ENCODE measurements at places on chromosomes 4 and X. TPM values are rescaled to one million over a fixed set of nuclear protein-coding genes. Genes with fewer than 3 reads are reported as not detected.

RPS6KA3 gene
- 55.4 TPM for total RNA-seq

ABCE1 gene
- 47.4 TPM for total RNA-seq

HS6ST2 gene
- 0.31 TPM for total RNA-seq

CPE gene
- 226 TPM for total RNA-seq

HTRA3 gene
- total RNA-seq = 55.6 TPM

GLUD2 gene
- total RNA-seq = 1.2 TPM

PCDH19 gene
- 1.7 TPM for total RNA-seq

PCYT1B gene
- total RNA-seq = 12.5 TPM

KCTD8 gene
- total RNA-seq = 2.7 TPM

SH3RF1 gene
- total RNA-seq = 17.6 TPM

ADGRG2 gene
- 1.3 TPM for total RNA-seq

CTSO gene
- total RNA-seq = 36.8 TPM

TECRL gene
- not detected for total RNA-seq

RPL36A gene
- total RNA-seq = 629 TPM

CFAP299 gene
- not detected for total RNA-seq

LANCL3 gene
- 3.7 TPM for total RNA-seq

AP1S2 gene
- total RNA-seq = 159 TPM

MAGEE1 gene
- 5.3 TPM for total RNA-seq

HSFX3 gene
- not detected for total RNA-seq

FAM47A gene
- not detected for total RNA-seq

CPEB2 gene
- 27.0 TPM for total RNA-seq

TLR2 gene
- 9.5 TPM for total RNA-seq

GAK gene
- total RNA-seq = 70.1 TPM

GAGE1 gene
- not detected for total RNA-seq

NUDT11 gene
- total RNA-seq = 2.4 TPM

PPP1R2C gene
- total RNA-seq = not detected

POLN gene
- 2.5 TPM for total RNA-seq

SMIM10 gene
- total RNA-seq = 8.6 TPM

SORBS2 gene
- total RNA-seq = 640 TPM

GTPBP6 gene
- 53.5 TPM for total RNA-seq

SASH3 gene
- 1.9 TPM for total RNA-seq

SLC34A2 gene
- total RNA-seq = 7.8 TPM

KLB gene
- 0.05 TPM for total RNA-seq

FRMD7 gene
- total RNA-seq = not detected

TASL gene
- total RNA-seq = 1.1 TPM

MBTPS2 gene
- total RNA-seq = 7.7 TPM

CFAP97 gene
- 39.7 TPM for total RNA-seq

PTCHD1 gene
- 24.8 TPM for total RNA-seq

CXCL6 gene
- not detected for total RNA-seq

CYBB gene
- 40.3 TPM for total RNA-seq

Data from gastroesophageal sphincter (tissue), 4 donors.